ENCODE measurements at places on chromosomes 1 and 21. TPM values are rescaled to one million over a fixed set of nuclear protein-coding genes. Genes with fewer than 3 reads are reported as not detected.

GRCh38 chr1:26225033-26225831, 8.8 kb upstream of the CEP85 start:
- DNase-seq = peak; percentile 27
- no peaks in the 10 kb centered on the region for H3K27me3 ChIP-seq
- H3K4me3 ChIP-seq = peak overlapping the region; percentile 61
- H3K27ac ChIP-seq = peak overlapping the region; percentile 64
- H3K36me3 ChIP-seq = no peaks in the 10 kb centered on the region

DNA sequence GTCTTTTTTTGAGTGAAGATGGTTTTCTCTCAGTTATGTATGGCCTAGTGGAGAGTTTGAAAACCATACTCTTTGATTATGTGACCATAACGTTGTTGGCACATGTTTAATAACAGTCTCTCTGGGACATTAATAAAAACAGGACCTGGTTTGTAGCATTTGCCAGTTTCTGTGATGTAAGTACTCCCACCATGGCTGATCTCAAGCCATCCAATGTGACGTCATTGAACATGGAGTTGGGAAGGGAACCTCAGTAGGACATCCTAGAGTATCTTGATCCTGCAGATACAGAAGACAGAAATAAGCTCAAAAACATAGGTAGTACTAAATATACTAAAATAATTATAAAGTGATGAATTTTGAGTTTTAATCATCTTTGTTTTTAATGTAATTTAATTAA, 107.0 kb downstream of the ACTL8 start:
- H3K4me1 ChIP-seq = no peaks in the 10 kb centered on the region
- H3K27ac ChIP-seq = no peak overlapping the region
- no peak overlapping the region for H3K4me3 ChIP-seq
- DNase-seq = no peak
- H3K36me3 ChIP-seq = no peaks in the 10 kb centered on the region
- H3K27me3 ChIP-seq = no peaks in the 10 kb centered on the region

DNA sequence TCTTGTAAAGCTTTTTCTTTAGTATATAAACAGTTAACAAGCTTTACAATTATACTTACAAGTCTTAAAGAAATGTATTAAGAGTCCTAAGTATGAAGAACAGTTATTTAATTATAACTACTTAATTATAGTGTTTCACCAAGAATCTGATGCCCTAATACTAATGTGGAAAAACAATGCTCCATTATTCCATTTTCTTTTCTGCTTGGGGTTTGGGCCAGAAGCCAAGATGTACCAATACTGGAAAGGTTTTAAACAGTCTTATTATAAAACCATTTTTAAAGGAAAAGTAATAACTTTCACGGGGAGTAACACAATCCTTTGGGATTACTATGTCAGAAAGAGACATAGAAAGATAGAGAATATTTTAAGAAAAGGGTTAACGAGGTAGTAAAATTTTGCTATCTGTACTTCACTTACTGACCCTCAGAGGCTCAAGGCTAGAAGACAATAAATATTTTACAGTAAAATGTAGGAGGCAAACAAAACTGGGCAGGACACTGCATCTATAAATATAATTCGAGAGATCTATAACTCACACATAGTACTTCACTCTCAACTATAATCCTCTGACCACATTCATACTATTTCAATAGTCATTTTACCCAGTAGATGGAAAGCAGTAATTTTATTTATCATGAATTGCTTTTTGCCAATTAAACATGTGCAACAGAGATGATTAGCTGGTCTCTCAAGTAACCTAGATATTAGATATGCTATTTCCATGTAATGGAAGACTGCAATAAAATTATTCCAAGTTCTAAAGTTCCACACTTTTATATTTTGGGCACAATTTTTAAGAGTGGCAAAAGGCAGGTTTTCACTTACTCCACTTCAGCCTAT, 63.9 kb downstream of the LTN1 start:
- no peaks in the 10 kb centered on the region for H3K4me1 ChIP-seq
- H3K4me3 ChIP-seq = no peak overlapping the region
- H3K27ac ChIP-seq = no peak overlapping the region
- no peaks in the 10 kb centered on the region for H3K27me3 ChIP-seq

The COL8A2 gene
- total RNA-seq = 0.94 TPM

The AMIGO1 gene
- total RNA-seq = 16.5 TPM

GRCh38 chr1:57195436-57195941, 228.4 kb downstream of the DAB1 start:
- H3K4me1 ChIP-seq = no peaks in the 10 kb centered on the region
- DNase-seq = no peak
- H3K27ac ChIP-seq = no peak overlapping the region
- H3K4me3 ChIP-seq = no peak overlapping the region
- H3K27me3 ChIP-seq = no peaks in the 10 kb centered on the region
